ENCODE measurements at places on chromosomes 6 and 20. TPM values are rescaled to one million over a fixed set of nuclear protein-coding genes. Genes with fewer than 3 reads are reported as not detected.

Gene TFAP2D
- total RNA-seq = not detected

Gene TMEM200A
- total RNA-seq = 61.5 TPM

Gene SAMD10
- total RNA-seq = 0.16 TPM

Gene BPIFA1
- not detected for total RNA-seq

Gene ARHGAP18
- total RNA-seq = 26.2 TPM

Gene NNAT
- 2.8 TPM for total RNA-seq

Gene CCN6
- not detected for total RNA-seq

Gene PROKR2
- not detected for total RNA-seq

Gene COL21A1
- total RNA-seq = 29.5 TPM

Gene AGPAT4
- 11.6 TPM for total RNA-seq

All from fibroblast of the aortic adventitia (primary cell).